ENCODE measurements at places on chromosomes 5 and 9.

- no peak for DNase-seq
Measured at GRCh38 chr5:180313677-180314505, 22.0 kb upstream of the MAPK9 start.

DNA sequence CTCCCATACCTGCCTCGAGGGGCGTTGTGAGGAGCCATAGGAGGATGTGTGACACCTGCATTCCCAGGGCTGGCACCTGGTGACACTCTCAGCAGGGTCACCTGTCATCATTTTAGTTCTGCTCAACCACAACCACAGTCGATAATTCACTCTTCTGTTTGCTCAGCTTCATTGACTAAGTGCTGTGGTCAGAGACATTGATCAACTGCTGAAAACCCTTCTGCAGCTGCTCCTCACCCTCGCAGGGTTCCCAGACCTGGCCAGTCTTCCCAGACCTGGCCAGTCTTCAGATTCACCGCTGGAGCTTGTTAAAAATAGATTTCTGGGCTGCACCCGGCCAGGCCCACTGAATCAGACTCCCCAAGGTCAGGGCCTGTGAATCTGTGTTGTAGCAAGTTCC lies 92.8 kb downstream of the MVB12B start:
- DNase-seq, result peak; percentile 7

DNA sequence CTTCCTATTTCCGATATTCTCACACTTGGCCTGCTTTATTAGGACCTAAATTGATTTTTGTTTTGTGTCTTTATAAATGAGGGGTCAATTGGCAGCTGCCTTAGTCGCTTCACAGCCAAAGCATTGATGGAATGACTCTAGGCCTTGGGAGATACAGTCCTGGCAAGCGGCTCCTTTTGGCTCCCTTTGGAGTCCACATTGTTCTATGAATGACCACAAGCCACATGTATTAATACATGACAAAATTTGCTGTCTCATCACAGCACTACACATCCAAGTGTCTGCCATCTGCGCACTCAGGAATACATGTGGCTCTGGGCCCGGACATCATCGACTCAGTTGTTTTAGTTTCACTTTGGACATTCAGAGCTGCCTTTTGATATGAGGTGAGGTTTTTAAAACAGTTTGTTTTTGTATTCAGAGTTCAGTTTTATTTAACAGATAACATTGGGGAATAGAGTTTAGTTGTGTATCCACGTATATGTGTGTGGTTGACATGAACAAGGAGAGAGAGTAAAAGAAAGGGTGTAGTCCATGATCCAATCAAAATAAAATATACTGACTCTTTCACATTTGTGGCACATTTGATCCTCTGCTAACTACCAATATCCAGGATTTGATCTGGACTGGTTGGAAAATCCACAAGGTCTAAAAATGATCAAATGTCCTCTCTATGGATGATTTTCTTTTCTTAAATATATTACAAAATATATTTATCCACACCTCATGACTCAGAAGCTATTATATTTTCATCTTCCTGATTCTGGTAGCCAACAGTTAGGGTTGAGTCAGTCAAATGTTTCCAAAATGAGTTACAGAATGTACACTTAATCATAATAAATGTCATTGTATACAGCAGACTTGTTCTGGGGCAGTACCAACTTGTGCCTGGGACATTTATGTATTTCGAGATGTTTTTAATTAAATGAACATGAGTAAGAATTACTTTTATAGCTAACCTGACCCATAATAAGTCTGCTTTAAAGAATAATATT lies 114.0 kb upstream of the MTAP start:
- DNase-seq, result no peak

- no peak for DNase-seq
Measured at GRCh38 chr9:133042676-133043075, 11.9 kb downstream of the GTF3C5 start.

GRCh38 chr9:116701940-116702642 lies 15.0 kb downstream of the TRIM32 start:
- no peak for DNase-seq

DNA sequence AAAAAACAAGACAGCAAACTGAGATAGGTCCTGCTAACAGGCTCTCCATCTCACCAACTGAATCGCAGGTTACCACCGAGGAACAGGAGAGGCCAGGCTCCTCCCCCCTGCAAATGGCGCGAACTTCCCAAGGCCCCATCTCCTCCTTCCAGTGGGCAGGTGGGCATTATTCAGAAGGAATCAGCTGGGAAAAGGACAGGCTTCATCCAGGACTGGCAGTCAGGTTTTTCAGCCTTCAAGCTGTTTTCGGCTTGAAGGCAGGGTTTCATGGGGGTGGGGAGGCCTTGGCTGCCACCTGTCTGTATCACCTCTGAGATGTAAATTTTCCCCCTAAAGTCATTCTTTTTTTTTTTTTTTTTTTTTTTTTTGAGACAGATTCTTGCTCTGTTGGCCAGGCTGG lies 79.4 kb downstream of the SFXN1 start:
- no peak for DNase-seq

DNA sequence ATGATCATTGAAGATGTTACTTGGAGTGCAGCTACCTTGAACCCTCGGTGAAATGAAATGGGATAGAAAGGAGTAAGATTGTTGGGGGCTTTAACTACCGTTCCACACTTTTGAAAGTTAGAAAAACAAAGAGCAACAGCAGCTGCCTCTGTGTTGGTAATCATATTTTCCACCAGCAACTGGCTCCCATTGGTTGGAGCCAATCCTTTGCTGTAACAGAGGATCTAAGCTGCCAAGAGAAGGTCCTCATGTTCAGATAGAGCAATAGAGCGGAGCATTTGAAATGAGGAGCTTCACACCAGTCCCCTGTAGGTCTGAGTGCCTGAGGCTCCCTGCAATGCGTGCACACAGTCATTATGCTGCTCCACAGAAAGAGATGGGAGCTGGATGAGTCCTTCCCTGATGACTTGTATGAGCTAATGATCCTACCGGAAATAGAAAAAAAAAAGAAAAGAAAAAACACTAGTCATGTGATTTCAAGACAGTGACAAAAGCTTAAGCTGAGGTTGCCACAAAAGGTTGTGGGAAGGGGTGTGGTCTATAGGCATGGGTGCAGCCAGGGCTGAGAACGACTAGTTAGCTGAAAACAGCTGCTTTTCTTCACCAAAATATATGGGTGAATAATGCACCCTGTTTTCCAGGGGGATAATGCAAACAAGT lies 300.7 kb downstream of the MLLT3 start:
- DNase-seq, result no peak

GRCh38 chr9:137301081-137301947 lies 757 bp downstream of the NRARP start:
- DNase-seq, result peak; percentile 82

- no peak for DNase-seq
Measured at GRCh38 chr5:99706160-99706559, 777.4 kb upstream of the CHD1 start.

DNA sequence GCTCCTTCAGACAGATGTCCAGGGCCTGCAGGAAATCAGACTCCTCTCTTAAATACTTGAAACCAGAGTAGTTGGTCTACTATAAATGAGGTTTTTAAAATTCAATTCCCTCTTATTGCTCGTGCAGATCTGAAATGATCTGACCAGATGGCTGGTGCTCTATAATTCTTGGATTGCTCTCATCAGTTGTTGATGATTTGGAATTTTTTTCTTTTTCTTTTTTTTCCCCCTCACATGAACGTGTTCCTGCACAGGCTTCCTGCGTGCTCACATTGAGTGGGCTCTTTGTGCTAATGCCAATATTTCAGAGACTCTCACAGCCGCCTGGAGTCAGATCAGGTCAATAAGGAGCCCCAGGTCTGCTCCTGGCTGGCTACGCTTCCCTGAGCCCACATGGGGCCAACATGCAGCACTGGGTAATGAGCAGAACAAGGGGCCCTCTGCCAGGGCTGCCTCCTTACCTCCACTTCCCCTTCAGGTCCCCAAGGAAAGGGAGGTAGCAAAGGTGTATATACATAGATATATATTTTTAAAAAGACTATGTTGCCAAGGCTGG lies 82.0 kb downstream of the SIL1 start:
- DNase-seq, result no peak

- DNase-seq, result peak; percentile 77
Measured at GRCh38 chr9:111483439-111483857, 735 bp downstream of the ECPAS start.

- peak; percentile 28 for DNase-seq
Measured at GRCh38 chr5:38621840-38622437, 65.5 kb upstream of the LIFR start.
